ENCODE measurements at places on chromosomes 1 and 21. TPM values are rescaled to one million over a fixed set of nuclear protein-coding genes. Genes with fewer than 3 reads are reported as not detected.

GRCh38 chr1:30875916-30876315 lies 32.6 kb downstream of the SDC3 start:
- no peak overlapping the region for H3K27ac ChIP-seq
- H3K27me3 ChIP-seq: no peaks in the 10 kb centered on the region
- no peak overlapping the region for H3K4me3 ChIP-seq
- no peaks in the 10 kb centered on the region for H3K36me3 ChIP-seq

The CFHR1 gene
- polyA plus RNA-seq: not detected

The ARMH1 gene
- polyA plus RNA-seq: 5.7 TPM

DNA sequence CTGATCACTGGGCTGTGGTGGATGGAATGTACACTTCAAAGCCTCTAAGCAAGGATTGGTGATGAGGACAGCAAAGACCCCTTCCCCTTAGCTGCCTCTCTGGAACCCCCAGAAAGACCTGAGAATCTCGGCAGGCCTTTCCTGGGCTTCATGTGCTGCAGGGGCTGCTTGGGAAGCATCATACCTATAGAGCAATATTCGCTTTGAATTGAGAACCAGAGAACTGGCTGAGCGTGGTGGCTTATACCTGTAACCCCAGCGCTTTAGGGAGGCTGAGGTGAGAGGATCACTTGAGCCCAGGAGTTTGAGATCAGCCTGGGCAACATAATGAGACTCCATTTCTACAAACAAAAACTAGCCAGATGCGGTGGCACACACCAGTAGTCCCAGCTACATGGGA lies 22.0 kb downstream of the CSF1 start:
- DNase-seq: no peak
- no peak overlapping the region for H3K27ac ChIP-seq
- H3K27me3 ChIP-seq: no peaks in the 10 kb centered on the region
- H3K4me1 ChIP-seq: no peaks in the 10 kb centered on the region

The KRTAP12-2 gene
- not detected for polyA plus RNA-seq

The RAD54L gene
- polyA plus RNA-seq: not detected

DNA sequence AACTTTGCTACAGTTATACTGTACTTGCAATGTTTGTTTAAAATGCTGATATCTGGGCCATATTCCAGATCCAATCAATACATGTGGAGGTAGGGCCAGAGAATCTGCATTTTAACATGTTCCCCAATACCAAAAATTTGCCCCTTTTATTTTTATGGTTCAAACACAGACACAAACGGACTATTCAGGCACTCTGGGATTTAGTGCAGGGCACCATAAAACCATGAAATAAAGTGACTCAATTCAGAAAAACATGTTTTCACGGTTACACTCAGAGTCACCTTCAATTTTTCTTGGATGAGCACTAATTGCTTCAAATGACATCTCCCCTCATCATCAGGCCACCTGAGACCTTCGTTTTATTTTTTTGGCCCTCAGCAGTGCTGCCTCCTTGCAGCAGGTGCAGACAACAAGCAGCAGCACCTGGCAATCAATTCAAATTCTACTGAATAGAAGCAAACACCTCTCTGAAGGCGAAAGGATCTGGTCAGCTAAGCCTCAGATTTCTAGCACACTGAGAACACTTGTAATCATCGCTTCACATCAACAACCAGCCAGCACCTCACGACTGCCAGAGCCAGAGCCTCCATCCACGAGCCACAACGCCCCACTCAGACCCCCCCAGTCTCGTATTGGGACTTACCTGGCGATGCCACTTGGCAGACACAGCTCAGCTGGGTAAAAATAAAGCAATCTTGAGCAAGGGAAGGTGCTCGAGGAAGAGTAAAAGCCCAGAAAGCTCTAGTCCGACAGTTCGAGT lies 1.1 kb downstream of the ERO1B start:
- H3K27me3 ChIP-seq: no peaks in the 10 kb centered on the region
- H3K36me3 ChIP-seq: no peaks in the 10 kb centered on the region

- peak overlapping the region; percentile 99 for H3K27ac ChIP-seq
- no peak for DNase-seq
- peaks cover 59% of the 10 kb centered on the region for H3K4me1 ChIP-seq
- peaks cover 26% of the 10 kb centered on the region for H3K36me3 ChIP-seq
Observed at GRCh38 chr1:248825136-248825535, 579 bp downstream of the SH3BP5L start.

- DNase-seq: no peak
- H3K36me3 ChIP-seq: peaks cover 2% of the 10 kb centered on the region
- no peak overlapping the region for H3K27ac ChIP-seq
- H3K4me3 ChIP-seq: no peak overlapping the region
Observed at GRCh38 chr1:77524038-77524437, 158.4 kb downstream of the ZZZ3 start.

The C1orf94 gene
- polyA plus RNA-seq: not detected

DNA sequence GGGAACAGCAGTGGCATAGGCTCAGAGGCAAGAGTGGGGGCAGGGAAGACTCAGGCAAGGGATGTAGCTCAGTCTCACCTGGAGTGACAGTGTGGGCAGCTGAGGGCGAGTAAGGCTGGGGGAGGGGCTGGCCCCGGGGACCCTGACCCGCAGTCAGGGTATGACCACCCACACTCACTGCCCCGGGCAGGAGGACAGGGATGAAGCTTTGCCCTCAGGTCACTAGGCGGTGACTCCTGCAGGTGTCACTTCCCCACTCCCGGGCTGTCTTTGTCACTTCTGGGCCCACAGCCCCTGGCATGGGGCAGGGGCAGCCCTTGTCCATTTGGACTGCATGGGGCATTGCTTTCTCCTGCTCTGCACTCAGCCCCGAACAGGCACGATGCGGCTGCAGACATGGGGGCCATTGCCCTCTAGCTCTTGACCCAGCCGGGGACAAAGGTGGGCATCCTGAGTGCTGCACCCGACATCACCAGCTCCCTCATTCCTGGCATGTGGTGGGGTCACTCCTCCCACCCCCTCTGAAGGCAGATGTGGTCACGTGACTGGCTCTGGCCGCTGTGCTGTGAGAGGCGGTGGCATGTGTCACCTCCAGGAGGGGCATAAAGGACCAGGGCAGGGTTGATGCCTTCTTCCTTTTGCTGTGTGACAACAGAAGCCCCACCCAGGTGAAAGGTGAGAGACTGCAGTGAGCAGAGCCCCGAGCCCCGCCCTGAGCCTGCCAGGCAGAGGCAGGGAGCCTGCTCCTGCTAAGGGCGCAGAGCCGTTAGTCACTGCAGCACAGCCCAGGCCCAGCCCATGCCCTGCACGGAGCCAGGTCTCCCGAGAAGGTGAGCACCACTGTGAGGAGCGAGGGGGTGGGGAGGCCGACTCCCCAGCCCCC lies 66.0 kb downstream of the MATN1 start:
- H3K27me3 ChIP-seq: no peaks in the 10 kb centered on the region
- no peak overlapping the region for H3K4me3 ChIP-seq
- no peak overlapping the region for H3K27ac ChIP-seq
- no peak for DNase-seq
- H3K4me1 ChIP-seq: no peaks in the 10 kb centered on the region

- H3K36me3 ChIP-seq: no peaks in the 10 kb centered on the region
- DNase-seq: no peak
- peaks cover 12% of the 10 kb centered on the region for H3K27me3 ChIP-seq
- H3K27ac ChIP-seq: no peak overlapping the region
- no peaks in the 10 kb centered on the region for H3K4me1 ChIP-seq
- H3K4me3 ChIP-seq: no peak overlapping the region
Observed at GRCh38 chr1:233343262-233343661, 15.7 kb downstream of the MAP3K21 start.

GRCh38 chr1:65564493-65564892 lies 144.0 kb downstream of the LEPR start:
- no peak overlapping the region for H3K27ac ChIP-seq
- no peaks in the 10 kb centered on the region for H3K27me3 ChIP-seq
- DNase-seq: no peak

- H3K27me3 ChIP-seq: no peaks in the 10 kb centered on the region
- no peak for DNase-seq
- H3K4me3 ChIP-seq: no peak overlapping the region
- H3K4me1 ChIP-seq: no peaks in the 10 kb centered on the region
- no peak overlapping the region for H3K27ac ChIP-seq
- no peaks in the 10 kb centered on the region for H3K36me3 ChIP-seq
Observed at GRCh38 chr1:64111787-64112186, 91.6 kb upstream of the UBE2U start.

The PTAFR gene
- 0.15 TPM for polyA plus RNA-seq

All from CD4-positive, CD25-positive, alpha-beta regulatory T cell (primary cell).